ENCODE measurements at places on chromosomes 1 and 21.
A peak's percentile ranks its signal among the peaks of the same experiment; 100 is the strongest.

GRCh38 chr1:230307213-230307612 is 118.9 kb downstream of the PGBD5 start:
- DNase-seq: no peak

GRCh38 chr1:89842567-89843272 is 21.9 kb downstream of the LRRC8D start:
- DNase-seq: no peak

- DNase-seq: no peak
These were observed 31.0 kb upstream of the IL19 start for GRCh38 chr1:206739411-206740076.

DNA sequence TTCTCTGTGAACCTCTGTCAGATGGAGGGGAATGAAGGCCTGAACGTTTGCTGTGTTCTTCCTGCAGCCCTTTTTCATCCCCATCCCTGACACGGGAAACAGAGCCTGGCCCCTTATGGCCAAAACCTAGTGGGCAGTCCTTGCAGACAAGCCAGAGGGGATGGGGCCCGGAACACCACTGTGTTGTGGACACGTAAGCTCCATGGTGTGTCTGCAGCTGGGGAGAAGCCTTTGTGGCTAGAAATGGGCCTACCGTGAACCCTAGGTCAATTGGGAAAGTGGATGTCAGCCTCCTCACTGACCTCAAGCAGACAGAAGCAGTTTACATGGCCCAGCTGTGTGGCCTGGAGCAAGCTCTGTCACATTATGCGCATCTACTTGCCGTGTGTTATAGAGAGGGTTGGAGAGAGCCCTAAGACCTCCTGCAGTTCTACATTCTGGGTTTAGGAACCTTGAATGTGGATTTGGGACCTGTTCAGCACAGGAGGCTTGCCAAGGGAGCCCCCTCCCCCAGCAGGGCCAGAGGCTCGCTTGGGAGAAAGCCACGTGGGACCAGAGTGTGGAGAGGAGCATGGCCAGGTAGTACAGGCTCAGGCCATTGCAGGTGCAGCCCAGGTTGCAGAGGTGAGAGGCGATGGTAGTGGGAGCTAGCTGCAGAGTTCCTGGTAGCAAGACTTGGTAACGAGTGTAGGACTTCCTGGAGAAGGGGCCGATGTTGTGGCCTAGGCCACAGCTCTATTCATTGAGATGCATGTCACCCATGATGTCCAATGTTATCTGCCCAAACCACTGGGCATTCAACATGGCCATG is 20.7 kb downstream of the PARS2 start:
- DNase-seq: no peak

GRCh38 chr1:32963746-32964460 is 706 bp downstream of the RNF19B start:
- DNase-seq: peak; percentile 30

- no peak for DNase-seq
These were observed 424.6 kb upstream of the PTBP2 start for GRCh38 chr1:96296991-96297390.

DNA sequence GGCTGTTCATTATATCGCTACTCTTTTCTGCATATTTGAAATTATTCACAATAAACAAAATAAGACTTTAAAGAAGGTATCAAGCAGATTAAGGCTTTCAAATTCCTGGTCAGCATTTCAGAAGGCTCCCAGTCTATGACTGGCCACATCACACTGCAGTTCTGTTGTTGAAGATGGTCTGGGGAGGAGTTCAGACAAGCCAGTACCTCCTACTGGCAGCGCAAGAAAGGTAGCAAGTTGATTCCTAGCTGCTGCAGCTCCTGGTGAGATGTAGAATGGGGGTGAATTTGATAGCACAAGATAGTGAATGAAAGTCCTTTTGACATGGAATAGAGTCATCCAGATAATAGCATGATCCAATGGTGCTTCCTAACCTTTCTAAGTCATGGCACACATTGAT is 88.2 kb upstream of the BEND5 start:
- no peak for DNase-seq

- DNase-seq: no peak
These were observed 14.7 kb upstream of the SPOCD1 start for GRCh38 chr1:31830511-31830910.

DNA sequence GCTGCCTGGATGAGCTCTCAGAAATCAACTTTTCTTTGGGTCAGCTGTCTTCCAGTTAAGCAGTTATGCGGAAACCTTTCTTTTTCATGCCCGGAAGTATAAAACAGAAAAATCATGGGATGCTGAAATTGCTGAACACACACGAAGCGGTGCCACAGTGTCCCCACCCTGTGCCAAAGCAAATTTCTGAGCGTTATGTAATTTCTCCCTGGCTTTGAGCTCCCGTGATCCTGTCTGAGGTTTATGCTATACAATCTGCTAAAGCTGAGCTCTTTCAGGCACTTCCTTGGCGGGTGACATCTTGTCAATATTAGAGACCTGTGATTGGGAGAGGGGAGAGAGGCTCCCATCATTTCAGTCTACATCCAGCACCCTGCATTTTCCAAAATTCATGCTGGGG is 201.7 kb downstream of the ROR1 start:
- no peak for DNase-seq

GRCh38 chr1:54480525-54480848 is 67.5 kb upstream of the ACOT11 start:
- DNase-seq: no peak

GRCh38 chr1:101065575-101065974 is 40.0 kb upstream of the DPH5 start:
- no peak for DNase-seq

All from stimulated activated CD8-positive, alpha-beta memory T cell treated with anti-CD3 and anti-CD28 coated beads, Interleukin-7, amount 100 ng/mL, for 1 hour (primary cell).